ENCODE measurements at places on chromosomes 13 and 19.
A peak's percentile ranks its signal among the peaks of the same experiment; 100 is the strongest.

- no peak for DNase-seq
These were observed 99.0 kb downstream of the MYO16 start for GRCh38 chr13:108728370-108728769.

- no peak for DNase-seq
These were observed 37.7 kb upstream of the CYP4F8 start for GRCh38 chr19:15577184-15577771.

- no peak for DNase-seq
These were observed 852 bp downstream of the SCEL start for GRCh38 chr13:77536358-77536757.

GRCh38 chr19:38494379-38494778 lies 60.9 kb downstream of the RYR1 start:
- DNase-seq, result no peak

DNA sequence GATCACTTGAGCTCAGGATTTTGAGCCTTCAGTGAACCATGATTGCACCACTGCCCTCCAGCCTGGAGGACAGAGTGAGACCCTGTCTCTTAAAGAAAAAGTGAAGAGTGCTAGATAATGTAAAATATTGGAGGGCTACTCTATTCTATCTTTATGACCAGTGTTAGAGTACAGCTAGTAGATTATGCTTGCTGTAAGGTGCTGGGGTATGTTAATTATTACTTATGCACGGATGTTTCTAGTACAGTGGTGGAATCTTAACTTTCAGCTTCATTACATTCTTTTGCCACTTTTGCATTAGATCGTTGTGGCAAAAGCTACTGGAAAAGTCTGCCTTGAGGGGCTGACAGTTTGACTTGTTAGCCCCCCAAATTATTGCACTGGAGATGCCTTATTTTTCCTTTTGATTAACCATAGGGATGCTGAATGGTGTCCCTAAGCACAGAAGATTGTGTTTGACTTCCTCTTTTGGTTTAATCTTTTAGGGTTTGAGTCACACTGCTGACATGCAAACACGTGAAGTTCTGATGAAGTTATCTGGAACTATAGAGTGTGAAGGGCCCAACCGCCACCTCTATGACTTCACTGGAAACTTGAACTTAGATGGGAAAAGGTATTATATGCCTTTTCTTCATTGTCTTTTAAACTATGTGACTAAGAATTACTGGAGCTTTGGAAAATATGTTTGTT lies 169.8 kb downstream of the ATP8A2 start:
- no peak for DNase-seq

GRCh38 chr19:57348136-57348535 lies 2.9 kb upstream of the ZNF304 start:
- peak; percentile 19 for DNase-seq

DNA sequence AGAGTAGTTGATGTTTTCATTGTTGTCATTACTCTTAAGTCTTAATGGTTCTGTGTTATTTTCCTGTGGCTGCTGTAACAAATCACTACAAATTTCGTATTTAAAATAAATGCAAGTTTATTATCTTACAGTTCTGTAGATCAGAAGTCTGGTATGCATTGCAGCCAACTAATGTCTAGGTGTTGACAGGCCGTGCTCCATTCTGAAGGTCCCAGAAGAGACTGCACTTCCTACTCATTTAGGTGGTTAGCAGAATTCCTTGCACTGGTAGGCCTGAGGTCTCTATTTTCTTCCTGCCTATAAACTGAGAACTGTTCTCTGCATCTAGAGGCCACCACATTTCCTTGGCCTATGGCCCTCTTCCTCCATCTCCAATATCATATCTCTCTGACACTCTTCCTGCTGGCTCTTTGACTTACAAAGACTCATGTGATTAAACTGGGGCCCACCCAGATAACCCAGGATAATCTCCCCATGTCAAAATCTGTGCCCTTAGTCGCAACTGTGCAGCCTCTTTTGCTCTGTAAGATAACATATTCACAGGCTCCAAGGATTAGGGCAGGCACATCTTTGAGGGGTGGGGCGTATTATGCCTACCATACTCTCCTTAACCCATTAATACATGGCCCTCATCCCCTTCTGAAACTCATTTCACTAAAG lies 468.4 kb downstream of the FOXO1 start:
- peak; percentile 17 for DNase-seq

GRCh38 chr13:91097269-91097668 lies 250.2 kb upstream of the MIR17HG start:
- DNase-seq, result no peak

DNA sequence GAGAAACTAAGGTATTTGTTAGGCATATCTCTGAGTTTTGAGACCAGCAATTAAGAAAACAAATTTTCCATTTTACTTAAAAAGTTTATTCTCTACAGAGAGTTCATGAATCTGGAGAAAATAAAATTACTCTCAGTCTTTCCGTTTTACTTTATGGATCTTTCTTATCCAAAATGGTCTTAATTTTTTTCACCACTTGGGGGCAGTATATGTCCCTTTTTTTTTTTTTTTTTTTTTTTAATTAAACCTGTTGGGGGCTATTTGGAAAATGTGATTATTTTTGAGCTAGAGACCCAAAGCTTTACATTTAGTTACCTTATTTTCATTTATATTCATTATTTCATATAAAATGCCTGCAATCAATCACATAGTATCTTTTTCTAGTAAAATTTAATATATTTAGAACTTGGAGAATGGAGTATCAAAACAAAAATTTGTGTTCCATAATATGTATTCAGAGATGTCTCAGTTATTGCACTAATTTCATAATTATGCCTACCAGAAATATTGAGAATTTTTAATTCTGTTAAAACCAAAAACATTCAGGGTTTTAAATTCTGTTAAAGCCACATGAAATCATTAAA lies 27.1 kb downstream of the PIBF1 start:
- peak; percentile 20 for DNase-seq

GRCh38 chr13:96652506-96652905 lies 341.8 kb downstream of the OXGR1 start:
- DNase-seq, result no peak

- DNase-seq, result no peak
These were observed 21.3 kb downstream of the ZNF77 start for GRCh38 chr19:2923510-2923909.

DNA sequence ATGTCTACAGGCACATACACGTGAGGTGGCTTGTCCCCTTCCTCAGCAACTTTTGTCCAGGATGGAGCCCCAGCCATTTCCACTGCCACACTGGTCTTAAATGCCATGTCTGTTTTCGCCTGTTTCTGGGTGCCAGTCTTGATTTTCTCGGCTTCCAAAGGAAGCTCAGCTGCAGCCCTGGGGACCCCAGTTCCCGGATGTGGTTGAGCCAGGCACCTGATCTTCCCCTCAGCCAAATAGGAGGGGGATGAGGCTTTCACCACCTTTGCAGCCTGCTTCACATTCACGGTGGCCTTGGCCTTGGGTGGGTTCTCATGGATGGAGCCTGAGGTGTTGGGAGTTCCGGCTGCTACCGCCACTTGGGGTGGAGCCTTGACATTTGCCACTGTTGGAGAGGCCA lies 8.7 kb downstream of the IQCN start:
- no peak for DNase-seq

- no peak for DNase-seq
These were observed 4.7 kb upstream of the SIGLECL1 start for GRCh38 chr19:51246164-51246552.
